Activated CD4-positive, alpha-beta T cell treated with anti-CD3 and anti-CD28 coated beads, Interleukin-2, amount 50 U/mL, for 24 hours (primary cell): ENCODE measurements at places on chromosomes 3 and 15.

DNA sequence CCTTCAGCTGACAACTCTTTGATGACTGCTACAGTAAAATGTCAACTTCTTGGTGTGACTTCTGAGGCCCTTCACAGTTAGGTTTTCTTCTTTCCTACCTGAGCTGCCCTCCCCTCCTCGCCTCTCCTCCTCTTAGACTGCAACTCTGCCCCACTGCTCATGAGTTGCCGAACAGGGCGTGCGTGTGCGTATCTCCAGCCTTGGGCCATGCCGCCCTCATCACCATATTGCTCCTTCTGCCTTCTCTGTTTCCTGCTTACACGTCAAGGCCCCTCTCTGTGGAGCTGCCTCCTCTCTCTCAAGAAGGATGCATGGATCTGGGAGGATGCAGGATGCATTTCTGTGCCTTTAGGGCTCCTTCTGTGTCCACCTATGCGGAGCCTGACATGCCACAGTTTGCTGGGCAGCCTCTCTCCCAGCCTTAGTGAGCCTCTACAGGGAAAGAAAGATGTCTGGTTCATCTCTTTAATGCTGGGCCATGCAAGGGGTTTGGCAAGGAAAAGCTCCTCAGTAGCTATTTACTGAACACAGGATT, 205.9 kb downstream of the RPLP1 start:
- DNase-seq: no peak

DNA sequence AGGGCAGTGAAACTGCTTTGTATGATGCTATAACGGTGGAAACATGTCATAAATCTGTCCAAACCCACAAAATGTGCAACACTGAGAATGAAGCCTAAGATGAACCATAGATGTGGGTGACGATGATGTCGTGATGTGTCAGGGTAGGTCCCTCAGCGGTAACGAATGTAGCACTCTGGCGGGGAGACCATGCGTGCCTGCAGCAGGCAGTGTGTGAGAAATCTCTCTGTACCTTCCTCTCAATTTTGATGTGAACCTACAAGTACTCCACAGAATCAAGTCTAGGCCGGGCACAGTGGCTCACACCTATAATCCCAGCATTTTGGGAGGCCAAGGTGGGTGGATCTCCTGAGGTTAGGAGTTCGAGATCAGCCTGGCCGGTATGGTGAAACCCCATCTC, 268.2 kb upstream of the LYSMD4 start:
- DNase-seq: no peak

DNA sequence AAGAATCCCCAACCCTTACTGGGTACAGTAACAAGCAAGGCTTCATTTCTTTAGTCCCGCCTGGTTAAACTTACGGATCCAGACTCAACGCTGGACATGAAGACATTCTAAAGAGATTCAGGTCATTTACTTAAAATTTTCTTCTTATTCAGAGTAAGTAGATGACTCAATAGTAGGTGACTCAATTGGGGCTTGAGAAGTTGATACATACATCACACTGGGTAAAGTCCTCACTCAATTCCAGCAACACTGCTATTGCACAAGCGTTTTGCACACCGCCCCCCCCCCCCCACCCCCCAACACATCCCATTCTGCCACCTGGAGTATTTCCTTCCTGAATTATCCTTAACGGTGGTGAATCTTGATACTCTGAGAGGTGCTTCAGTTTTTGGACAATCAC, 610.0 kb downstream of the FOXP1 start:
- no peak for DNase-seq

DNA sequence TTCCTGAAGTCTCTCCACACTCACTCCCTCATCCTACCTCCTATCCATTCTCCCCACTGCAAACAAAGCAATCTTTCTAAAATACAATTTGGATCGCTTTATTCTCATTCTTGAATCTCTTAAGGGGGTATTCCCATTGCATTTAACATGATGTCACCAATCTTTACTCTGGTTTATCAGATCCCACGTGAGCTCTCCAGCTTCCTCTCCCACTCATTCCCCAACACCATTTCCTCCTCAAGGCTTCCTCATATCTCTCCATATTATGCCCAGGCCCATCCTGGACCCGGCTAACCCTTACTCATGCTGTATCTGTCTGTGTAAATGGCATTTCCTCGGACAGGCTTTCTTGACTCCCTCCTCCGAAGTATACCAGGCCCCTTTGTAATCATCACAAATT, 165.0 kb downstream of the CD47 start:
- DNase-seq: no peak

DNA sequence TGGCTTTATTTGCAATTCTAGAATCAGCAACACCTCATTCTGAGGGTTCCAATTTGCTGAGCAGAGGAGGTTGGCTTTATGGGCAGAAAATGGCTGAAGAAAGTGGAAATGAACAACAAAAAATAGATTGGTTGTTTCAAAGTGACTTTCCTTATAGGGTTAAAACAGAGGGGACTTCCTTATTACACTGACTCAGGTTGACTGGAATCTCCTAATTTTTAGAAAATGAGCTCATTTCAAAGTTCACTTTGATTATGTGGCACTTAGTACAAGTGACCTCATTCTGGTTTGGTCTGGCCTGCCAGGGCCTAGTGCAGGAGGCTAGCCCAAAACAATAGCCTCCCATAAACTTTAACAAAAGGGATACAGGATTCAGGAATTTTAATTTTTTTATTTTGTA, 41.4 kb downstream of the NFKBIZ start:
- DNase-seq: no peak
